ENCODE measurements at places on chromosomes 12 and 14.

GRCh38 chr12:67052981-67053380 lies 216.2 kb upstream of the CAND1 start:
- no peak for DNase-seq

DNA sequence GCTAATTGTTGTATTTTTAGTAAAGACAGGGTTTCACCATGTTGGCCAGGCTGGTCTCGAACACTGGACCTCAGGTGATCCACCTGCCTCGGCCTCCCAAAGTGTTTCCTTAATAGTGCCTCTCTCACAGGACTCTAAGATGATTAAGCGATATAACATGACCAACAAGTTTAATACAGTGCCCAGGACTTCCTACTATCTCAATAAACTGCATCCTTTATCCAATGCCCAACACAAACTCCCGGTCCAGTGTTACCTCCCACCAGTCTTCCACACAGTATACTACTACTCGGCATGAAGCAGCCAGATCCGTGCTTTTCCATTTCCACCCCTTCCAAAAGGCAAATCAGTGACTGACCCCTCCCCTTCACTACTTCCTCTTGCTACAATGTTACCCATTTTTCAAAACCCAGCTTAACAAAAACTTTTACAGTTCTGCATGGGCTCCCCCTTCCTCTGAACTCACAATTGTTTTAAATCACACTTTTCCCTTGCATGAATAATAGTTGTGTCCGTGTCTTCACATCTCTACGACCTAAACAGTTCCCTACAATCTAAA lies 900 bp downstream of the NOP2 start:
- no peak for DNase-seq

DNA sequence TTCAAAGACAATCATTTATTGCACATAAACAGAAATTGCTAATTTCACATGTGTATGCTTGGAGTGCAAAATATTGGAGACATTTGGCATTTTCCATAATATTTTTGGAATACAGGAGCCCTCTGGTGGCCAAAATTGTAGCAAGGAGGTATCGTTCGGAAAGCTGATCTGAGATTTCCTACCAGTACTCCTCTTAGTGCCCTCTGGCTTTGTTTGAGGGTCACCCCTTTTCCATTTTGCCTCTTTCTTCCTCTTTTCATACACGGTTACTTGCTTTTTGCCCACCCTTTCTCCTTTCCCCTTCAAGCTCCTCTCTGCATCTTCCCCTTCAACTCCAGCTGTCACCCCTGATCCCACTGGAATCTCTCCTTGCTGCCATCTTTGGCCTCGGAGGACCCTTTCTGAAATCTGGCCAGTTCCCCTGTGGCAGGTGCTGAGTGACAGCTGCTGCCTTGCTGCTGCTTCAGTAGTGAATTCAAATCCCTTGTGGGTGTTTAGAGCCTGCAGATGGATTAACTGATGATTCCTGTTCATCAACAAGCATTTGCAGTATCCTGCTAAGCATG lies 164.6 kb upstream of the PARP11 start:
- no peak for DNase-seq

GRCh38 chr12:97567619-97568110 lies 105.1 kb downstream of the RMST start:
- DNase-seq = no peak

DNA sequence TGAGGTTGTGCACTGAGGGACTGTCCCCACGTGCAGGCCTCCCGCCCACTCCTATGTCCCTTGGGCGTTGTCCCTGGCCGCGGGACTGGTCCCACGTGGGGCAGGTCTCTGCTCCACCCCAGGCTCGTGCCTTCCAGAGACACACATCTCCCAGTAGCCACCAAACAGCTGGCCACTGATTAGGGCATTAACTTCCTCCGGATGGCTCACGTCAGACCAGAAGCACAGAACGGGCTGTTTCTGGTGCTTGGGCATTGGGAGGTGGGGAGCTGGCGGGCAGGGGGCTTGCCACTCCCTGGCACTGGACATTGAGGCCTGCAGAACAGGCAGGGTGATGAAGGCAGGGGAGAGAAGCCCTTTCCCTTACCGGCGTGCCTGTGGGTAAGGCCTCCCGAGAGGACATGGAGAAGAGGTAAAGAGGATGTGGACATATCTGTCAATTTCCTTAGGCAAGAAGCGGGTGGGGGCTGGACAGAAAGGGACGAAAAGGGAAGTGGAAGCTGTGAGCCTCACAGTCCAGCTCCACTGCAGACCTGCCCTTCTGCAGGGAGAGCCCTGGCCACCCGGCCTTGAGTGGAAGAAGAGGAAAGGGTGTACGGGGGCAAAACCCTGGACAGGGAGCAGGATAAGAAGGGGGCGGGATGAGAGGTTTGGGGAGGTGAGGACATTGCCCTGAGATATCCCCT lies 101.2 kb downstream of the NINJ2 start:
- no peak for DNase-seq

DNA sequence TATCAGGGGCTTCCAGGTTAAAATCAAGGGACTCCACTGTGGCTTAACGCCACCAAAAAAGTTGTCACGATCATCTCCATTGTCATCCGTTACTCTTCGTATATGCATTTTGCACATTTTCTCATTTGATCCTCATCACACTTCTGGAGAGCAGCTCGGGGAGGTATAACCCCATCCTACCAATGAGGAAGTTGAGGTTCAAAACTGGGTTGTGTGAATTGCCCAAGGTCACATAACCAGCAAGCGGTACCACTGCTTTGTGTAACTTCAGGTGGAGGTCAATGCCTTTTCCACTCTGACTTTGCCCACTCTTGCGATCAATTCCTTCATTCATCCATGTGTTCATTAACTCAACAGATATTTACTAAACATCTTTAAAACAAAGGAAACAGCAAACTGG lies 71.1 kb upstream of the CCND2 start:
- peak; percentile 37 for DNase-seq

GRCh38 chr14:57136669-57137328 lies 131.9 kb downstream of the EXOC5 start:
- no peak for DNase-seq

DNA sequence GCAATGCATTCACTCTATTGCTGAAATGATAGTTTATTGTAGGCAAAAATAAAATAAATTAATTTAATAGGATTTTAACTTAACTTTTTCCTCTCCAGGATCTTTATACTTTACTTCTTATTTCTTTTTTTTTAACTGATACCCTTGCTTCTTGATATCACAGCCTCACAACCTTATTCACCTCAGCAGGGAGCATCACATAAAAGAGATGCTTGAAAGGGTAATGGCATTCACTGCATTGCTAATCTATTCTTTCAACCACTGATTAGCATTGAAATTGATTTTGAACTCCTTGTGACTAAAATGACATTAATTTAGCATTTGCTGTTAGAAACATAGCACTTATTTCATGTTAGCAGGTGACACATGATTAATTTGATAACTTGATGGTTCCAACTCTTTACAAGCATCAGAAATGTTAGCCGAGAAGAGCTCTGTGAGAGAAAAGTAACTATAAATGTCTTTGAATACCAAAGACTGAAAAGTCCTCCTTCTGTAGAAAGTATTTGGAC lies 689.5 kb upstream of the MGAT4C start:
- DNase-seq = no peak

- DNase-seq = no peak
These were observed 185.7 kb downstream of the DAD1 start for GRCh38 chr14:22403296-22403695.

- DNase-seq = no peak
These were observed 43.6 kb downstream of the FGD6 start for GRCh38 chr12:95173392-95174251.

DNA sequence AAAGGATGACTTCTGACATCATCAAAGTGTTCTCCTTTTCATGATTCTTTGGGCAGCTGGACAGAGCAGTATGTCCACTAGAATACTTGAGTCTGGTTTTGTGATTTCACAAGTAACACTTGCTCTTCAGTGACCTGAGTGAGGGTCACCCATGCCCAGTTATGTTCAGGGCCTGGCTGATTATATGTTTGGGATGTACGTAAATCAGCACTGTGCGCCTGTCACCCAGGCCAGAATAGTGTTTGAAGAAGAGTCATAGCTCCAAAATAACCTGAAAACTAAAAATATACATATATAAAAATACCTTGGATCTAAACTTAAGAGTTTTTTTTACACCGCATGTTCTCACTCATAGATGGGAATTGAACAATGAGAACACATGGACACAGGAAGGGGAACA lies 3.8 kb downstream of the BICD1 start:
- no peak for DNase-seq

GRCh38 chr14:54529811-54530210 lies 20.1 kb downstream of the CGRRF1 start:
- DNase-seq = no peak

DNA sequence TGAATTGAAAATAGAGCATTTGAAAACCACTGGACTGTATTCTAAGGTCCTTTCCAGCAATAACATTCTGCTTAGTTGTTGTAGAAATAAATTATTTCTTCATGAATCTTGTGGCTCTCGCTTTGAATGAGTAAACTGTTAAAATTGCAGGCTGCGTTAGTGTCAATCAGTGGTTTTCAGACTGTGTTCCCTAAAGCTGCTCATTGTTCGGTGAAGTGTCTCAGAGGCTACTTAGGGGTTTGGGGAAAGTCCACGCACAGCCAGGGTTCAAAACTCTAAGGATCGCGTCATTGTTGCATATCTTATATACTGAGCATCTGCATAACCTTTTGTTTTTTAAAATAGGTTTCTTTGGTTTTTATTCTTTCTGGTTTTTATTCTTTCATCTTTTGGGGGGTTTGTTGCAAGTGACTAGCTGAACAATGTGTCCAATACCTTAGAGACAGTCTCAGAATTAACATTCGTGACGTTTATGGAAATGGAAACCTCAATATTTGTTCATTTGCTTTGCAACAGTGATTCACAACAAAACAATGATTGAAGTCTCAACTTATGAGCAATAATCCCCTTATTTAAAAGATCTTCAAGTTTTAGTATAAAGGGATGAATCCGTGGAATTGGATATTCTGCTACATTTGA lies 108.1 kb downstream of the TTLL5 start:
- DNase-seq = no peak

DNA sequence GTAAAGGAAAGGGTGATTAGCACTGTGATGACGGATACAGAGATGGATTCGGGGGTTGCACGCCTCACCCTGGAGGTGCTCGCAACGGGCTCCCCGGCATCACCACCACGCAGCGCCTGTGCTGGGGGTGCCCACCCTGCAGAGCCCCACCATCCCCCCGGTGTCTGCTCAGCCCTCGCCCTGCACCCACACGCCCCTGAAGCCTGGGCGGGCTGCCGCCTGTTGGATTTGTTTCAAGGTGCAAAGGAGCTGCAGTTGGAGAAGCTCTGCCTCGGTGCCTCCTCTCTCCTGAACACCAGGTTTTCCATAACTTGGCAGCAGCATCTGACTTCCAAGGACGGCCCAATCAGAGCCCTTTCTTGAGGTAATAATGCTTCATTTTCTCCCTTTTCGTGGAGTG lies 106.1 kb upstream of the TMEM132D start:
- no peak for DNase-seq

DNA sequence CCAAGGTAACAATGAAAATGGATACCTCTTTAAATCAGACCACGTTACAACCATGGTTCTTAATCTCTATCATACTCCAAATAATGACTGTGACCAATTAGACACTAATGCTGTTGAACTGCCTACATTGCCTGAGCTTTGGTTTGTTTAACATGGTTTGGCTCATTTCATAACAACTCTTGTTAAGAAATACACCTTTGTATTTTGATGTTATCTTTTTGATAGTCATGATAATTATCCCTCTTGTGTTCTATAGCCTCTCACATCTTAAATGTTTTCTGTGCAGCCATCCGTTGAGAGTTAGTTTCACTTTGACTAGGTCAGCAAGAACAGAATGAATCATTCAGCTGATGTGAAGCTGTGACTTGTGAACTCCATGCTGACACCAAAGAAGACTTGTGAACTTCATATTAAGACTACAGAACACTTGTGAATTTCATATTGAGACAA lies 75.5 kb upstream of the RERGL start:
- DNase-seq = no peak
